Ascending aorta (tissue), 2 donors: ENCODE measurements at places on chromosomes 7 and 10.

DNA sequence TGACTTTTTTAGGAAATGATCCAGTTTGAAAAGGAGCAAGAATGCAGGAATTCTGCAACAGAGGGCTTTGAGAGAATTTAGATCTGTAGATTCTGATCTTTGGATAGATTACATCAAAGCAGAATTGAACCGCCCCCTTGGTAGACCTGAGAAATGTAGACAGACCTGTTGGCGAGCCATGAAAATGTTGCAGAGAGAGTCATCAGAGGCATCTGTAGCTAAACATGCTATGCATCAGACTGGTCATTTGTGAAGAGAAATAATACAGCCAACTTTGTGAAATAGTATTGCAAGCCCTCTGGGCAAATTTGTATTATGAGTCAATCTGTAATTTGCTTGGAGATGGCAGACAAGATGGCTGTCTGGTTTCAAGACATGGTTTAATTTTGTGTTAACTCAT, 4.3 kb upstream of the C1GALT1 start:
- no peak for DNase-seq

GRCh38 chr10:60570272-60570865, 180.7 kb upstream of the ANK3 start:
- no peak for DNase-seq

DNA sequence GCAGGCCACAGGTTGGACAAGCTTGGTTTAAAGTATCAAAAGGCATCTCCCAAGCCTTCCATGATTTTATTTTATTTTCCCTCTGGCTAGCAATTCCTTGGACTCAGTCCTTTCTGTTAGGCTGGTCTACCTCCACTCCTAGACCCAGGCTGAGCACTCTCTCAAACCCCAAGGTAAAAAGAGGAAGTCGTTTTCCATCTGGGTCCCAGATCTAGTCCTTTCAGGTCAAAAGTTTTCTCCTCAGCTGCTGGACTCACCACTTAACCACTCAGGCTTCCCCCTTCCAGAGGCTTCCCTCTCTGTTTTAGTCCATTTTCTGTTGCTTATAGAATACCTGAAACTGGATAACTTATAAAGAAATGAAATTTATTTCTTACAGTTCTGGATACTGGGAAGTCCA, 252.3 kb upstream of the MKLN1 start:
- no peak for DNase-seq

GRCh38 chr10:125016611-125017202, 74.8 kb downstream of the ZRANB1 start:
- peak; percentile 89 for DNase-seq

- DNase-seq: no peak
Measured at GRCh38 chr7:98771941-98772603, 97.7 kb downstream of the TMEM130 start.

DNA sequence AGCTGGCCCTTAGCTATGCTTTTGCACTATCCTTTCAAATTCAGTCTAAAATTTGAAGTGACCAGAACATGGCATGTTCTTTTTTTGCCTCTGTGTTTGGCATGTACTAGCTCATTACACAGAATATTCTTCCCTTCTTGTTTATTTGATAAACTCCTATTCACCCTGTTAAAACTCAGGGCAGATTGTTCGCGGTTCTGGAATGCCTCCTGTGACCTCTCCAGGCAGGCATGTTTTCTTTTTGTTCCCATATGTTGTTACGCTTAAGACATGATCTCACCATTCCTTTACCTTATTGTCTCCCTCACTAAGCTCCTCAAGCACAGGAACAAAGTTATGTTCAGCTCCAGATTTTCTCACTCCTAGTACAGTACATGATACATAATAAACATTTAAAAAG, 181.7 kb downstream of the CCSER2 start:
- no peak for DNase-seq

DNA sequence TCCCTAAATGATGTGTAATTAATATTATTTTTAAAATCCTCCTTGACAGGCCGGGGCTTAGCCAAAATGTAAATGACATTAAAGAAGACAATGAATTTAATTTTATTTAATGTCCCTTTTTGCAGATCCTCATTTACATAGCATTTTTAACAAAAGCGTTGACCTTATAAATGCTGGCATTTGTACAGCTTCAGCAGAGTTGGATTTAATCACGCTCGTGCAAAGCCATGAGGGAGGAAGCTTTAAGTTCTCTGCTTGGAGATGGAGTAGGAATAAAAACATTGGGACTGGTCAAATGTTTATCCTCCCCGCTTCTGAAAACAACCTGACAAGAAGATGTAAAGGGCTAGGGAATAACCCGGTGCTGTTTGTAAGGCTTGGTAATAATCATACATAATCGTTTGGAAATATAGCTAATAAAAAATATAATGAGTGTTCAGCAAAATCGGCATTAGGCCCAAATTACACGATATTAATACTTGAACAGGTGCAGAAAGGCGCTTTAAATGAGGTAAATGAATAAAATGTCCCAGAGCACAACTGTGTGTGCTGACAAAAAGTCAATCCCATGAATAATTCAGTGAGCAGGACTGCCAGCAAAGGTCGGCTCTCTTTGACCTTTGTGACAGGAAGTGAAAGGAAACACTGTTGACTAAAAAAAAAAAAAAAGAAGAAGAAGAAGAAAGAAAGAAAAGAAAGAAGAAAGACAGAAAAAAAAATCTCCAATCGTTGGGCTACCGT, 11.5 kb downstream of the EBF3 start:
- DNase-seq: peak; percentile 45

DNA sequence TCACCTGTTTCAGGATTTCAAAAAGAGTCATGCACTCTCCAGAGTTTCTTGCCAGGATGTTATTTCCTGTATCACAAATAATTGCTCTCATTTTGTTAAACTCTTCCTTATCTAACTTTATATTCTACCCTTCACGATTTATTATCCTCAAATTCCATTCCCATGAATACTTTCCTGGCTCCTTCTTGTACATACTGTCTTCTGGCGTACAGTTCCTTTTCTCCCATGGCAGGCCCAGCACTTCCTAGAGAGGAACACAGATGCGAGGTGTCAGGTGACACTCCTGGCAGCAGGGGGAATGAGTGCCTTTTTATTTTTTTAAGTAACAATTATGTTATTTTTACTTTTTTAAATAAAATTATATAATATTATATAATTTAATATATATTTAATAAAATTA, 411.9 kb downstream of the TFEC start:
- no peak for DNase-seq

- no peak for DNase-seq
Measured at GRCh38 chr10:58844680-58845079, 331.8 kb upstream of the PHYHIPL start.

GRCh38 chr7:82397879-82398524, 45.6 kb downstream of the CACNA2D1 start:
- no peak for DNase-seq

DNA sequence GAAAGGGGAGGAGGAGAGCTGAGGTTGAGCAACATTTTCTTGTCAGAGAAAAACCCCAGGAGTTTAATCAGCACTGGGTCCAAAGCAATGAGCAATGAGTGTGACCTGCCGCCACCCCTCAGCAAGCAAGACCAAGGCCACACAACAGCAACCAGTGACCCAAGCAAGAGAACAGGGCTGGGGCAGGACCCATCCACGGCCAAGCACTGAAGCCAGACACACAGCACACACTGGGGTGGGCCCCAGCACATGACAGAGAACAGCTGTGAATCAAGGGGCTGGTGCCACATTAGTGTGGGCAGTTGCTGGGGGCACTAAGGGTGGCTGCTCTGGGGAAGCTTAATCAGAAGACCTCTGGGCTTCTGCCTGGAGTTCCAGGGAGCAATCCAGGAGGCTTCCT, 16.2 kb downstream of the TMEM72 start:
- DNase-seq: no peak

- DNase-seq: no peak
Measured at GRCh38 chr10:88150339-88150738, 286.9 kb downstream of the PTEN start.

GRCh38 chr10:11048707-11049278, 31.1 kb downstream of the CELF2 start:
- no peak for DNase-seq

DNA sequence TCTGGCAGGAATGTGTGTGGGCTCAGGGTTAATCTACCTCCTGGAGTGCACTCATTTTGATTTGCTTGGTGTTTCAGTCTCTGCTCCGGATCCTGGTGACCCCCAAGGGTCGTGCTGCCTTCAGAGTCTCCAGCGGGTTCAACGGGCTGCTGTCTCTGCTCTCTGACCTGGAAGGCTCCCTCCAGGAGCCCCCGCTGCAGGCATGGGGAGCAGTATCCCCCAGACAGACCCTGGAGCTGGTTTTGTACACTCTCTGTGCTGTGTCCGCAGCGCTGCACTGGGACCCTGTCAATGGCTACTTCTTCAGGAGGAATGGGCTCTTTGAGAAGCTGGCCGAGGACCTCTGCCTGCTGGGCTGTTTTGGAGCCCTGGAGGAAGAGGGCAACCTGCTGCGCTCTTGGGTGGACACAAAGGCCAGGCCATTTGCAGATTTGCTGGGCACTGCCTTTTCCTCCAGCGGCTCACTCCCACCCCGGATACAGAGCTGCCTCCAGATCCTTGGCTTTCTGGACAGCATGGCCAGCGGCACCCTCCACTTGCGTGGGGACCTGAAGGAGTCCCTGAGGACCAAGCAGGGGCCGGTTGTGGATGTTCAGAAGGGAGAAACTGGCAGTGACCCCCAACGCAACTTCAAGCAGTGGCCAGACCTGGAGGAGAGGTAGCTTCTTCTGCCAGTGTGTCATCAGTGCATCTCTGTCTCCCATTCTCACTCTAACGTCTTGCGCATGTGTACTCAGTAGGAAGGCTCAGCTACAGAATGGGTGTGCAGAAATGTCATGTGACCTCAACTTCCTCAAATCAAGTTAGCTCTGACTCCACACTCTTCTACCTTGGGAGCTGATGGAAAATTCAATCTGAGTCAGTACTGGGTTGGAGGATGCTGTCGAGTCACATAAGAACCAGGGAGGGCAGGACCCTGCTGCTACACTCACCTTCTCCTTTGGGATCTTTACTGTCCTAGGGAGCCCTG, 58.5 kb downstream of the WDFY4 start:
- DNase-seq: no peak

- no peak for DNase-seq
Measured at GRCh38 chr10:124523901-124524300, 62.3 kb downstream of the LHPP start.

DNA sequence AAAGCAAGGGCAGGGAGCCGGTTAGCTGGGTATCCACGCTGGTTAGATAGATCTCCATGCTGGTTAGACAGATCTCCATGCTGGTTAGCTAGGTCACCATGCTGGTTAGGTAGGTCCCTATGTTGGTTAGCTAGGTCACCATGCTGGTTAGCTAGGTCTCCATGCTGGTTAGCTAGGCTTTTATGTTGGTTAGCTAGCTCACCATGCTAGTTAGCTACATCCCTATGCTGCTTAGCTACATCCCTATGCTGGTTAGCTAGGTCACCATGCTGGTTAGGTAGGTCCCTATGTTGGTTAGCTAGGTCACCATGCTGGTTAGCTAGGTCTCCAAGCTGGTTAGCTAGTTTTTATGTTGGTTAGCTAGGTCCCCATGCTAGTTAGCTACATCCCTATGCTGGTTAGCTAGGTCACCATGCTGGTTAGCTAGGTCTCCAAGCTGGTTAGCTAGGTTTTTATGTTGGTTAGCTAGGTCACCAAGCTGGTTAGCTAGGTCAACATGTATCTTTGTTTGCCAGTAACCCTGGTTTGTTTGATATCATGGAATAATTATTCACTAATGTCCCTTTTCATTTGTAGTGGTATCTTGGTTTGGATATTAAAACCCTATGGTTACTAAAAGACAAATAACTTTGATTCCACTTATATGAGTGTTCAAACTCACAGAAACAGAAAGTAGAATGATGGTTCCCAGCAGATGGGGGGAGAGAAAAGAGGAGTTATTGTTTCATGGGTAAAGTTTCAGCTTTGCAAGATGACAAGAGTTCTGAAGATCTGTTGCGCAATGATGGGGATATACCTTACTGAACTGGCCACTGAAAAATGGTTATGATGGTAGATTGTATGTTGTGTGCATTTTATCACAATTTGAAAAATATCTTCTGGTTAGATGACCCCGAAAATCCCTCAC, 136.2 kb downstream of the PRPF18 start:
- no peak for DNase-seq

- DNase-seq: no peak
Measured at GRCh38 chr10:78560341-78560688, 508.5 kb upstream of the ZMIZ1 start.

- DNase-seq: no peak
Measured at GRCh38 chr7:135980665-135981180, 3.6 kb upstream of the MTPN start.

DNA sequence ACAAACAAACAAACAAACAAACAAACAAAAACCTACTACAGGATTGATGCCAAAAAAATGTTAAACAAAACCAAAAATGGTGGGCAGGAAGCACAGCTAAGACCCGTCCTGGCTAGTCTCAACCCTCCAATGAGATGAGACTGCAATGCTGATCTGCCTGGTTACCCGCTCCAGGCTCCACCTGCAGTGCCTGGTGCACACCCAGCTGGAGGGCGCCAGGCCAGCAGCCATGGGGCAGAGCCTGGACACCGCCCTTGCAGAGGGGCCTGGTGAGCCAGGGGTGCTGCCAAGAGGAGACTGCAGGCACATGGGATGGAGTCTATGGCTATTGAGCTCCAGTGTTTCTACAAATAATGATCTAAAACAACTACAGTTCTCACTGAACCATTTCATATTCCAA, 107.0 kb downstream of the LARP4B start:
- no peak for DNase-seq

DNA sequence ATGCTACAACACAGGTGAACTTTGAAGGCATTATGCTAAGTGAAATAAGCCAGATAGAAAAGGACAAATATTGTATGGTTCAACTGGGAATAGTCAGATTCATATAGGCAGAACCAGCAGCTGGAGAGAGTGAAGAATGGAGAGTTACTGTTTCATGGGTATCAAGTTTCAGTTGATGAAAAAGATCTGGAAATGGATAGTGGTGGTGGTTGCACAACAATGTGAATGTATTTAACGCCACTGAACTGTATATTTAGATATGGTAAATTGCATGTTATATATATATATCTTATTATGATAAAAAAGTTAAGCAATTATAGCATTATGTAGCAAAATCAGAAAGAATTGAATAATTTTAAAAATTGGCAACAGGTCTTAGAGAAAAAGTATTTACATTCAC, 3.9 kb downstream of the LMBR1 start:
- DNase-seq: no peak

DNA sequence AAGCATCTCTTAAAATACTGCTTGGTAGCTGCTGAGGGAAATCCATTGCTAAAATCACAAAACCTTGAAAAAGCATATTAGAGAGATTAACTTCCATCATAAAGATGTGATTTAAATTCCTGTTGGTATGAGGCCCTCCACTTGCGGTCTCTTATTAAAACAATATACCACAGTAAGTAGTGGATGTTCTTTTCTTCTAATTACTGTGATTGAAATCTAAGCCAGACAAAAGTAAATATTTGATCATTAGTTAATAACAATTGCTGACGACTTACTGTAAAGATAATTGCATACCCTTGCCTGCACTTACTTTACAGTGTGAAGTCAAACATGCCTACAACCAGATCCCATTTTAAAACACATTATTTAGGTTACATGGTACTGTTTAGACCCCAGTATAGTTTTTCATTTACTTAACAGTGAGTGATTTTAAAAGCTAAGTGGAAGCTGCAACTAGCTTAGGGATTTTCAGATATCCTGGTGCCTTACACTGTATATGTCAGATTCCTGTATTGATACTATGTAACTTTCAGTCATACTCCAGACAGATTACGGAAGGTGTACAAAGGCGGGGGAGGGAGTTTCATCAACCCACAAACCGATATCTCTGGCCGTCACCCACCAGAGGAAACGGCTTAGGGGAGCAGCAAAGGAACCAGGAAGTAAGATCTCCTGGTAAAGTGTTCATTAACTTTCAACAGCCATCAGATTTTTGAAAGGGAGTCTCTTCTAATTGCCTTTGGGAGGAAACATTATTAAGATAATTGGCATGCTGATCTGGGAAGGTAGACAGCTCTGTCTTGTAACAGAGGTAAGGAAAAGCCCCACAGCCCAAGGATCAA, 986 bp downstream of the NRP1 start:
- DNase-seq: no peak
